ENCODE measurements at places on chromosomes 12 and 14.

GRCh38 chr14:28783664-28784063, 17.1 kb downstream of the FOXG1 start:
- no peak for DNase-seq

DNA sequence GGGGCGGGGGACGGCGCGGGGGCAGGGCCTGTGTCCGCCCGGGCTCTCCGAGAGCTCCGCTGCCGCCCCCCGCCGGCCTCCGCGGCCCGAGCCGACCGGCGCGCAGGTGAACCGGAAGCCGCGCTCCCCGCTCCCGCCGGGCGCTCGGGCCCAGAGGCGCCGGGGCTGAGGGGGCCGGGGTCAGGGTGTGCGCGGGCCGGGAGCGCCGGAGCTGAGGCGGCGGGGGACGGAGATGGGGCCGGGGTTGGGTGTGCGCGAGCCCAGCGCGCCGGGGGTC, 431 bp downstream of the HIP1R start:
- peak; percentile 44 for DNase-seq

- no peak for DNase-seq
Observed at GRCh38 chr12:127820271-127820670, 446.7 kb upstream of the TMEM132C start.

- peak; percentile 26 for DNase-seq
Observed at GRCh38 chr12:38142974-38143373, 173.6 kb upstream of the ALG10B start.

DNA sequence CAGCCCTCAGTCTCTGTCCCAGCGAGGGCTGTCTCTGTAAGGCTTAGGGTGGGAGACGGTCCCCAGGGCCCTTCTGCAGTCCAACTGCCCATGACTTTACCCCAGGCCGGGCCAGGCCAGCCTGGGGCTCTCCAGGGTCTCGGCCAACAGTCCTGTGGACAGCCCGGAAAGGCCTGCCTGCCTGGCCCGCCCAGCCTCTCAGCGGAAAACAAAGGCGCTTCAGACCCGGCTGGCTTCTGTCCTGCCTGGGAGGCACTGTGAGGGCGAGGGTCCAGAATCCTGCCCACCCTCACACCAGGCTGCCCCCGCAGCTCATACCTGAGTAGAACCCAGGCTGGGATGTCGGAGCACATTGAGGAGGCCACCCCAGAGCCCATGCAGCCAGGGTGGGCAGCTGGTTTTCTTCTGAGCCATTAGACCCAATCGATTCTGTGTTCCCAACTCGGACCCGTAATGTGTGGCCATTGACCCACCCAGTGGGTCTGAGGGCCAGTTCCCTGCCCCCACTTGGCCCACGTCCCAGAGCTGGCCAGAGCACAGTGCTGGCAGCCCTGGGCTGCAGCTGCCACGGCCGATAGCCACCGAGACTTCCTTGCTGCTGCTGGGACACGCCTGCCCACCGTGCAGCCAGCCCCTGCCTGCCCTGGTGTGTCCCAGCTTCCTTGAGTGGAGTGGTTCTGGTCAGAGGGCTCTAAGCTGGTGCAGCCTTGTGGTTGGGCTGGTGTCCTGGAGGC, 1.6 kb downstream of the CRIP2 start:
- DNase-seq = peak; percentile 64

DNA sequence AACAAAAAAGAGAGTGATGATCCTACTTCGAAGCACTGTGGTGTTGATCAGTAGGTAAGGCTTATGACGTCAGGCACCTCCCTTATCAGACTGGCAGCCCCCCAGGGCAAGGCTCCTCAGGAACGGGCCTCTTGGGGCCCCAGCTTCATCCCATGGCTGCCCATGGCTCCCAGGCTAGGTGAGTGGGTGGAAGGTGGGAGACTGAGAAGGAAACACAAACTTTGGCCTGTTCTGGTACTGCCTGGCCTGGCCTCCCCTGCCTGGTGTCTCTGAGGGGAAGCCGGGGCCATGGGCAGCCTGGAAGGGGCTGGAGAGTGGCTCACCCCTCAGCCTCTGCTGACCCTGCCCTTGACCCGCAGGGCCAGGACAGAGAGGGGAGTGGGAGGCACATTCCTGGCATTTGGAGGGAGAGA, 38.9 kb downstream of the KRT80 start:
- DNase-seq = no peak

DNA sequence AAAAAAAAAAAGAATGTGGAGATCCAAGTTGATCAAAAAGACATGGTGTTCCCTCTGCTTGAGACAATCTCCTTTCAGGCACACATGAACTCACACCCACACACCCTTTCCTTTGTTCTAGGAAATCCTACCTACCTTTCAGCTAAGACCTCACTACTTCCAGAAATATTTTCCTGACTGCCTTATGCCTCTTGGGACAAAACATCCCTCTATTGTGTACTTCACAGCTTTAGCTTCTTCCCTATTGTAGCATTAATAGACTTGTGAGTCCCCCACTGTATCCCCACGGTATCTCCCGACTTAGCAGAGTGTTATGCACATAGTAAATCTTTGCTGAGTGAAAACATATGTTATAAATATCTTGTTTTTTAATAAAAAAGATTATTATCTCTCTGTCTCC, 44.9 kb upstream of the AEBP2 start:
- no peak for DNase-seq

GRCh38 chr12:52539821-52540173, 13.1 kb downstream of the KRT71 start:
- DNase-seq = no peak

GRCh38 chr14:72457641-72458040, 436.3 kb downstream of the DPF3 start:
- no peak for DNase-seq

- DNase-seq = peak; percentile 38
Observed at GRCh38 chr12:7439579-7440505, 4.1 kb downstream of the CD163L1 start.

DNA sequence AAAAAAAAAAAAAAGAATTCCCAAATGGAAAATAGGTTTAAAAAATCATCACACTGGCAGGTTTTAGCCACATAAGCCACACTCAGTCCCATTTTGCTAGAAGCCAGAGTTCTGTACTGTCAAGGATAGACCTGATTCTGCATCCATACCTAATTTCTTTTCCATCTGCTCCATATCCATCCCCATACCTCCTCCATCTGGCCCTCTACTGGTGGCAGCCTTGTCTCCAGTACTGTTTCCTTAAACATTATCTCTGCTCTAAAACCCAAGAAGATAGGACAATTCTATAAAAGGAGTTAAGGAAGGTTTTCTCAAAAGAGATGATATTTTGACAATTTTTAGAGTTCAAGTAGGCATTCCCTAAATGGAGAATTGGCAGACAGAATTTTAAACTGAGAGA, 26.0 kb upstream of the RXYLT1 start:
- no peak for DNase-seq

DNA sequence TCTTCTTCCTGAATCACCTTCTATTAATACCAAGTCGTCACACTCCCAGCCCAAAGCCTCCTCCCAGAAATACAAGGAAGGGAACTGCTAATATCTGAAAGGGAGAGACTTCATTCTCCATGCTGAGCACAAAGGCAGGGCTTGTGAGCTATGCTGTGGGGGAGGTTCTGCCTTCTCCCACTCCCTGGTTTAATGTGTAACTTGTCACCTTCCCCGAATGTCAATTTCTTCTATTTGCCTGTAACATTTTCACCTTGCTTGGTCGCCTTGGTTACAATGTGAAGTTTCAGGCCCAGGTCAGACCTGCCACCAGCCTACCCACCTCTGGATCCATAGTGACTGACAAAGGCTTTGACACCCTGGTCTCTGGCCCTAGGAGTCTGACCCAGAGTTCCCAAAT, 82.0 kb upstream of the ESRRB start:
- peak; percentile 42 for DNase-seq

- DNase-seq = no peak
Observed at GRCh38 chr14:39181026-39181692, 6.1 kb downstream of the PNN start.

- no peak for DNase-seq
Observed at GRCh38 chr12:27610374-27610773, 85.9 kb upstream of the REP15 start.

DNA sequence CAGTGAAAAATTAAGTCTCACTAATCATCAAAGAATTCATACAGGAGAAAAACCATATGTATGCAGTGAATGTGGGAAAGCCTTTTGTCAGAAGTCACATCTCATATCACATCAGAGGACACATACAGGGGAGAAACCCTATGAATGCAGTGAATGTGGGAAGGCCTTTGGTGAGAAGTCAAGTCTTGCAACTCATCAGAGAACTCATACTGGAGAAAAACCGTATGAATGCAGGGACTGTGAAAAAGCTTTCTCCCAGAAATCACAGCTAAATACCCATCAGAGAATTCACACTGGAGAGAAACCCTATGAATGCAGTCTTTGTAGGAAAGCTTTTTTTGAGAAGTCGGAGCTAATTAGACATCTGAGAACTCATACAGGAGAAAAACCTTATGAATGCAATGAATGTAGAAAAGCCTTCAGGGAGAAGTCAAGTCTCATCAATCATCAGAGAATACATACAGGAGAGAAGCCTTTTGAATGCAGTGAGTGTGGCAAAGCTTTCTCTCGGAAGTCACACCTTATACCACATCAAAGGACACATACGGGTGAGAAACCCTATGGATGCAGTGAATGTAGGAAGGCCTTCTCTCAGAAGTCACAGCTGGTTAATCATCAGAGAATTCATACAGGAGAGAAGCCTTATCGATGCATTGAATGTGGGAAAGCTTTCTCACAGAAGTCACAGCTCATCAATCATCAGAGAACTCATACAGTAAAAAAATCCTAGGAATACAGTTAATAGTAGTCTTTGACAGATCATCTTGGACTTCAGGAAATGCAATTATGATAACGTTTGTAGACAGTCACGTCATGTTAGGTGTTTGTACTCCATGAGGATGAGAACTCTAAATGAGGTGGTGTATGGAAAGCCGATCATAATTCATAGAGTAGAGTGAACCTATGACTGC, 21.1 kb downstream of the ZNF84 start:
- no peak for DNase-seq

DNA sequence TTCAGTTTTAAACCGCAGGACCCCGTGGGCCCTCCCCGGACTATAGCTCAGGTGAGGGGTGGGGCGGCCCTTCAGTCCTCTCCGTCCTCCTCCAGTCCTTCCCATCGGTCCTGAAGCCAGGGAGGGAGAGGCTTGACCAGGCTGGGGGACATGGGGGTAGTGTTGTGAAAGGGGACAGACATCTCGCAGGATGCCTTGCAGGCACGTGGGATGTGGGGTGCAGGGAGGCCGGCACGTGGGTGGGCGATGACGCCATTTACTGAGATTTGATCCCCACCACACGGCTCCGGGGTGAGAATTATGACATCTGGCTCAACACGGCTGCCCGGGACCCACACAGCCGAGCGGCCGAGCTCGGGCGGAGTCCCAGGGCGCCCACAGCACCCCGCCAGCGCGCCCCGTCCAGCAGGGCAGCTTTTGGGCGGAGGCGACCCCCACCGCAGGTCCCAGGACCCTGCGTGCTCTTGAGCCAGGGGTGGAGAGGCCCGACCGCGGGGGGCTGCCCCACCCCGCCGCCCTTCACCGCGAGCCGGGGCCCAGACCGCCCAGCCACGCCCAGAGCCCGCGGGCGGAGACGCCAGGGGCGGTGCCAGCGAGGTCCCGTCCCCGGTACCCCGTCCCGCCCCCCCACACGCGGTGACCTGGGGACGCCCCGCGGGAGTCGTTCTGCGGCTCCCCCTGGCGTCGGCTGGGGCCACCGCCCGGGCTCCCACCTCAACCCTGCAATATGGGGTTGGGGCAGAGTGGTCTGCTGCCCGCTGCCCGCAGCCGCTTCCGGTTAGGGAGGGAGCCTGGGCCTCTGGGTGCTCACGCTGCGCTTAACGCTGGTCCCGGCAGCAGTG, 3.3 kb upstream of the EXOC3L4 start:
- DNase-seq = peak; percentile 73

DNA sequence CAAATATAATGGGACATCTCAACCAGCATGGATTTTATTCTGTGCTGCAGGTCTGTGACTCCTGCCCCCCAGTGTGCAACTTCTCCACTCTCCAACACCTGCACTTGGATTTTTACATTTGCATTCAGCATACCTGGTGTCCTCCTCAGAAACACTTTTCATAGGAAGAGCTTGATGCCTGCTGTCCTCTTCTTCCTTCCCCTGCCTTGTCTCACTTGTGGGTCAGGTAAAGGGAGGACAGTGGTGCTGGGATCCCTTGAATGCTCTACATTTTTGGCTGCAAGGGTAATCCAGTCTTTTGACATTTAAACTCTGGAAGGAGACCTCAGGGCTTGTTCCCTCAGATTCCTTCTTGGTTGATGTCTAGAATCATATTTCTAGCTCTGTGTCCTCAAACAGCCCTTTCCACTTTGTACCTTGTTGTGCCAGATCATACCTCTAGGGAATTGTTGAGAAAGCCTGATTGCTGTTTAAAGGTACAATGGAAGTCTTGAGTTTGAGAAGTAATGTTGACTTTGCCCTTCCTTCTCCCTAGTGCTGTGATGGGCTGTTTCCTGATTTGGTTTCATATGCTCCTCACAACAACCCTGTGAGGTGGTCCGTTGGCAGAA, 12.6 kb downstream of the UBE3B start:
- no peak for DNase-seq

- DNase-seq = no peak
Observed at GRCh38 chr12:16495196-16495595, 110.8 kb downstream of the LMO3 start.

DNA sequence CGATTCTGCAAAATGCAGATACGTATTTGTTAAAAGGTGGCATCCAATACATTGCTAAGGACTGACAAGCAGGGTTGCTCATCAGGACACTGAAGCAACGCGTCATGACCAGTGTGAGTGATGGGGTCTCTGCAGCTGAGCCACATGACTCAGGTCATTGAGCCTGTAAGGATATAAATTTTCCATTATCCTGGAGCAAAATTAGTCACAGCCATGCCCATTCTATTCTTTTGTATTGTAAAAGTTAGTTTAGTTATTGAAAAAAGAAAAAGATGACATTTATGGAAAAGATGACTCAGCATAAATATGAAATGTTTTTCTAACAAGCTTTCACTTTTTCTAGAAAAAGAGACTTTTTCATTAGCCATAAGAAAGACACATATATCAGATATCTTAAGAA, 268.0 kb upstream of the TMEM132C start:
- no peak for DNase-seq

DNA sequence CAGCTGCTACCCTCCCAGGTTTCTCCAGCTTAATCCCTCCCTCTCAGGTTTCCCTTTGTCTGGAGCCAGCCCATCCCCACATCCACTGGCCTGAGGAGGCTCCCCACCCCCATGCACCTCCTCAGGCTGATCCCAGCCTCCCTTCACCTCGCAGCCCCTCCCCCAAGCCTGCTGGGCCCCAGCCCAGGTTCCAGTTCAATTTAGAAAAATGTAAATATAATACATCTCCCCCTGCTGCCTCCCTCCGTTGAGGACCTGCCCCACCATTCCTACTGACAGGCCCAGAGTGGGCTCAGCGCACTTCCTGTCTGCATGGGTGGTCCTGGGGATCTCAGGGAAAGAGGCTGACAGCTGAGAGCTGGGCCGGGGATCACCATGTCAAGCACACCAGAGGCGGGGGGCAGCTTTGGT, 155.8 kb downstream of the NTF3 start:
- DNase-seq = no peak

GRCh38 chr12:131907379-131908091, 13.1 kb downstream of the ULK1 start:
- DNase-seq = peak; percentile 12

- DNase-seq = no peak
Observed at GRCh38 chr12:109589691-109590245, 16.2 kb downstream of the MVK start.
